ENCODE measurements at places on chromosomes 5 and 9. TPM values are rescaled to one million over a fixed set of nuclear protein-coding genes. Genes with fewer than 3 reads are reported as not detected.

The PTGES gene
- 9.5 TPM for total RNA-seq

The RARS1 gene
- total RNA-seq, result 171 TPM

The BTNL3 gene
- total RNA-seq, result not detected

The CORO2A gene
- total RNA-seq, result 7.6 TPM
